ENCODE measurements at places on chromosomes 4 and X.

- no peak for DNase-seq
These were observed 7.2 kb upstream of the MRFAP1 start for GRCh38 chr4:6633091-6633906.

DNA sequence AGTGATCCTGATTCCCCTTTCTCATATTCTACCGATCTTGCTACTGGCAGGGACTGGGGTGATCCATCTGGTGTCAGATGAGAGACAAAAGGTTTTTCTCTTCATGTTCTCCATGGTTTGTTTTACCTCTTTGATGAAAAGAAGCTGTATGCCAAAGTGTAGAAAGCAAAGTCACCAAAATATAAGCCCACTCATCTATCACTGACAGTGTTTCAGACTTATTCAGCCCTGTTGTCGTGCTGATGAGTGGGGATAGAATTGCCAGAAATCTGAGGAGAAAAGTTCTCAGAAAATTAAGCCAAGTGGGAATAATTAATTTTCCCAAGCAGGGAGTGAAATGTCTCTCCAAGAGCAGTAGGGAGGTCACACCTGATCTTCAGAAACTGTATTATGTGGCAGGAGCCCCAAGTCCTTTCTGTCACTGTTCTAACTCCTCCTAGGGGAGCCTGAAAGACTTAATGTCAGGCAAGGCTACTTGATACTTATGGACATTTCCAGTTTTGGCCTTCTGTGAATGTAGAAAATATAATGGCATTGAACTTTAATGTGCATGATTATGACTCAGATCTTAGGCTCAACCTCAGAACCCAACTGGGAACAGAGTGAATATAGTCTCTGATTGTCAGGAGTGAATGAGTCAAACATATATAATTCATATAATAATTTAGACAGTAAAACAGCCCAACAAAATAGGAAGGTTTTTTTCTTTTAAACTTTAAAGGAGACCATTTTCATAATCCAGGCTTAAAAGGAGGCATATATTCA is 298.1 kb downstream of the ANKRD50 start:
- DNase-seq = no peak

DNA sequence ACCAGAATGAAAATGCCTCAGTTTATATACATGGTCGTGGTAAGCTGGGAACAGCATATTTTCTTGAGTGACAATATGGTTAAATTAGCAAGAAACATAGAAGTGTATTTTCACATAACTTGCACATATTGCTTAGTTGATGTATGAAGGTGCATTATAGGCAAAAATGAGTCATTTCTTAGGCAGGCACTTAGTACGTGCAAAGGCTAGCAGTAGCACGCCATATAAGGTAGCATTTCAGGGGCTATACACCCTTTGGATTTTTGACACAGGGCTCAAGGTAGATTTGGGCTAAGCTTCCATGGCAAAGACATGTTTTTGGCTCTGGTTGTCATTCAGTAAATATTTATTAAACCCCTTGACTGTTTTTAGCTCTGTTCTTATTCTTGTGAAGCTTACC is 33.1 kb downstream of the PCDH7 start:
- no peak for DNase-seq

DNA sequence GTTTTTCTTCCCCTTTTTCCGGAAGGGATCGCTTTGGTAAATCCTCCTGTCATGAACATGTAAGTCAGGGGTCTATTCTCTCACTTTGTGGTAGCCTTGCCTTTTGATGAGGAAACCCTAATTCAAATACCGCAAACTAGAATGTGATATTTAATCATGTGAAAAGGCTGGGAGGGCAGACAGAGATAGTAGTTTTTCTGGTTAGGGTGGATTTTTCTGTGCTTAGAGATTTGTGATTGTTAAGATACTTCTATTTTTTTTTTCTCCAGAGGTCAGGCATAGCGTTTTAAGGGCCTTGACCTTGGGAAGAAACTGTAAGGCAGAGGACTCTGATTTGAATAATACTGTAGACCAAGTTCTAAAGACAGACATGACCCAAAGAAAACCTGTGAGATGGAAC is 41.8 kb upstream of the PACRGL start:
- DNase-seq = no peak

- no peak for DNase-seq
These were observed 22.2 kb downstream of the WDR19 start for GRCh38 chr4:39204543-39204942.

GRCh38 chrX:103518571-103518970 is 718 bp downstream of the RAB40A start:
- DNase-seq = no peak

- DNase-seq = no peak
These were observed 3.4 kb downstream of the KIT start for GRCh38 chr4:54661169-54661568.

DNA sequence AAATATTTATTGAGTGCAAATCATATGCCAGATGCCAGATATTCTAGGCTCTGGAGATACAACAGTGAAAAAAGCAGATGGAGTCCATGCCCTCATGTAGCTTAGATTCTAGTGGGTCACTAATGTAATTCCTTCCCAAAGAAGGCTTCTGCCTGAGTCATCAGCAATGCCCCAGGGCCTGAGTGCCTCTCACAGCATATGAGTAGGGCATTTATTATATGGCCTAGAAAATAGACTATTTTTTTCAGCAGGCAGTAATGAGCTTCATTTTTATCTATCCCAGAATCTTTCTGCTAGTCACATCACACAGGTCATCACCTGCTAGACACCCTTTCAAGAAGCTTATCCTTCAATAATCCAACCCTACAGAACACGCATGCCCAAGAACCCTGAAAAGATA is 22.3 kb downstream of the TMEM31 start:
- no peak for DNase-seq

- no peak for DNase-seq
These were observed 96.7 kb downstream of the CORIN start for GRCh38 chr4:47741200-47741599.

DNA sequence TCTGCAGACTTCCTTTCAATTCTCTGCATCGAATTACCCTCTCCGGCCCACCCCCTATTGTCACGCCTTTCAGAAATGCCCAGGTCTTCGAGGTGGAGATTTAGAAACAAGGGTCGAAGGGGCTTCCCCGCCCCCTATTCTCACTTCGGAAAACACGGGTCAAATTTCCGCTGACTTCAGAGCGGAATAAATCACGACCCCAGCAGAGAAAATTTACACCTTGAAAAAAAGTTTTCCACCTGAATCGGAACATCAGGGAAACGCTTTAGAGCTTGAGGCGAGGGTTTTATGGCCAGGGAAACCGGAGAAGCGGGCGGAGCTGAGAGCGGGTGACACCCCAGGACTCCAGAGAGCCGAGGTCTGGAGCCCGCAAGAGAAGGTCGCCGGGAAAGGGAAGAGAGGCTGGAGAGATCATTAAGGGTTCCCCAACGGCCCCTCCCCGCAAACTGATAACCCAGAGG is 1.6 kb downstream of the SHISA3 start:
- DNase-seq = no peak

GRCh38 chrX:20011608-20012007 is 20.7 kb upstream of the BCLAF3 start:
- DNase-seq = no peak

DNA sequence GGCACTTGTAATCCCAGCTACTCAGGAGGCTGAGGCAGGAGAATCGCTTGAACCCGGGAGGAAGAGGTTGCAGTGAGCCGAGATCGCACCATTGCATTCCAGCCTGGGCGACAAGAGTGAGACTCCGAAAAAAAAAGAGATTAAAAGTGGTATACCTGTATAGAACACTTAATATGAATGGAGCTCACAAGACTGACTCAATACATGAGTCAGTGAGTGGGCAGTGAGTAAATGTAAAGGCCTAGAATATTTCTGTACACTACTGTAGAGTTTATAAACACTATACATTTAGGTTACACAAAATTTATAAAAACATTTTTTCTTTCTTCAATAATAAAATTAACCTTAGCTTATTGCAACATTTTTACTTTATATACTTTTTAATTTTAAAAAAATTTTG is 93.8 kb downstream of the CENPC start:
- no peak for DNase-seq

- DNase-seq = no peak
These were observed 1231.3 kb upstream of the PRKX start for GRCh38 chrX:4944767-4945166.

- DNase-seq = no peak
These were observed 5.7 kb downstream of the PLP2 start for GRCh38 chrX:49177338-49177833.

- DNase-seq = no peak
These were observed 103.3 kb upstream of the FAT1 start for GRCh38 chr4:186826846-186827533.

DNA sequence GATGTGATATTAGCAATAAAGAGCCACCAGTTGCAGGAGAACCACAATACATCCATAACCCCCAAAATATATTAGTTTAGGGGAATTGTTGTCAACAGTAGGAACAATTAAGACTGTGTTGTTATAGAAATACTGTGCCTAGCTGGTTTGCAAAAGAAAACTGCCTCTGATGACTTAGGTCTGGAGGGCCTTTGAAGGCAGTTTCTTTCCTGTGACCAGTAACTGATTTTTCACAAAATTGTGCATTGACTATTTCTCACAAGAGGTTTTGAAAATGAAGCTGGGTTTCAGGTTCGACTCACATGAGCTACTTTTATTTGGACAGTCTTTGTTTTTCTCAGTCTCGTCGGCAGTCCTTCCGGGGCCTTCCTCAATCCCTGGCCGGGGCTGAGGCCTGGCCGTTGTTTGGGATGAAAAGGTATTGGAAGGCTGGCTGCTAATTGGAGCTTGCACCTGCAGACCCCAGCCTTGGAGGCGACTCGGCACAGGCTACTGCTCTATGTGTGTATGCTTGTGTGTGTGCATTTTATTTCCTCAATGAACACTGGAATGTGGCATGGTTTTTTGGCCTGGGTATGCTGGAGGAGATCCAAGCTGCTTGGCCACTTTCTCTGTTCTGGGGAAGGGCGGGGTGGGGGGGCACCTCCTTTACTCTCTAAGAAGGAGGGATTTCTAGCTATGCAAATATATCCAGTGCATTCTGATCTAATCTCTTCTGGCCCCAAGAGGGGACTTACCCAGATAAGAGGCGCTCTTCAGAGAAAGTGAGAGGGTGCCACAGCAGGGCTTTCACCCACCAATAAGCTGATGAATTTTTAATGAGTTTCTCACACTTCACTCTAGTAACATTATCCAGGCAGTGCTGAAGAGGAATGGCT is 49.5 kb upstream of the LNX1 start:
- DNase-seq = no peak

- DNase-seq = no peak
These were observed 84.5 kb upstream of the GPM6B start for GRCh38 chrX:13901354-13901753.

DNA sequence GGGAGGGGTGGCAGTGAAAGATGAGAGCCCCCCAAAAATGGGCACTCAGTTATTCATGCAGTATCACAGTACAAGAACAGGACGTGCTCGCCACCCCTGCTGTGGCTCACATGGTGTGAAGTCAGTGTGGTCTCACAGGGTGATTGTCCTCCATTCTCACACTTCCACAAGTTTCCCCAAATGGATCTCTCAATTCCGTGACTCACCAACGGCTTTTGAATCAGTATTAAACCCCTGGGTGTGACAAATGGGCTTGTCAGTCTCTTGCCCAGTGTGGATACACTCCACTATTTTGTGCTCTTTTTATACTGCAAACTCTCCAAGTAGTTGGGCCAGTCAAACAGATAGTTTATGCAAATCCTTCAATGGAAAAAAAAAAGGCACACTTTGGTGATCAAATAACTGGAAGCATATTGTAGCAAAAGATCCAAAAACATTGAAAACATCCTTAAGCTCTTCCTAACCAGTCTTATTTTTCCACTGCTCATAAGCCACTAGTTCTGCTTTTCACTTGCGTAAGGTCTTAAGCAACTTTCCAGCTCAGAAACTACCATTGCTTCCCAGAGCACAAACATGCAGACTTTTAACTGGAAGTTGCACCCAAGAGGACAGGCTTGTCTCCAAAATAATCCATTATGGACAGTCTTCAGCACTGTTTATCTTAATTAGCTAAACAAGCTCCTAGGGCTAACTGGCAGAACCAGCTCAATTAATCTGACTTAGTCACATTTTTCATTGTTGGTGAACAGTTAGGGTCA is 365.7 kb downstream of the PPP3CA start:
- DNase-seq = no peak

DNA sequence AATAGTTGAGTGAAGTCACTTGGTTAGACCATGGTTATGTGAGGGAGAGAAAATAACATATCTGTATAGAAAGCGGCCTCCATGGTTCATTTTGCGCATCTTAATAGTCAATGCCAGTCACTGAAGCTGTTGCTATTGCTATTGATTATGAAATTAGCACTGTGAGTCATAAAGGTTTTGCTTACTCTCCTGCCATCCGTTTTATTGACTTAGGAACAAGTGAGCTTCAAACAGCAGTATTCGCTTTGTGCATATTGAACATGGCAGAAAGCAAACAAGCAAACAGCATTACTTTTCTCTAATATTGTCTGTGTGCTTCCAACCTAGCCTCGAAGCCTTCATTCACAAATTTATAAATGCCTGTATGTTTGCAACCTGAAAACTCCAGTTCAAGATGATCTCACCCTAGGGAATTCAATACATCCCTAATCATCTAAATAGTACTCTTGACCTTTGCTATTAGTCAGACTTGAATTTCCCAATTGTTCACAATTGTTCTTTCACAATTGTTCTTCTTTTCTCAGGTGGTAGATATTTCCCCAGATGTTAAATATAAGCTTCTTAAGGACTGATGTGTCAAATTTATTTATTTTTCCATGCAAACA is 55.9 kb upstream of the GABRA2 start:
- DNase-seq = no peak

DNA sequence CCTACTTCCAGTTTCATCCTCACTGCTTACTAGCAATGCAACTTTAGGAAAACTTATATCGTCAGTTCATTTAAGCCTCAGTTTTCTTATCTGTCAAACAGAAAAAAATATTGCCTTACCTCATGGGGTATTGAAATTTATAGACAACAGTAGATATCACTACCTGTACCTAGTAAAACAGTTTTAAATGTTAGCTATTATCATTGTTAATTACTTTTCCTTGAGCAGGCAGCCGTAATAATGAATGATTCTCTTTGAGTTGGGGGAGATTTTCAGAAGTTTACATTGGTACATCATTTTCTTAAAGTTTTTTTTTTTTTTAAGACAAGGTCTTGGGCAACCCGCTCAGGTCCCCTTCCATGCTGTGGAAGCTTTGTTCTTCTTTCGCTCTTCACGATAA is 71.7 kb upstream of the BMPR1B start:
- DNase-seq = no peak

GRCh38 chr4:110837896-110838450 is 215.1 kb upstream of the PITX2 start:
- no peak for DNase-seq

DNA sequence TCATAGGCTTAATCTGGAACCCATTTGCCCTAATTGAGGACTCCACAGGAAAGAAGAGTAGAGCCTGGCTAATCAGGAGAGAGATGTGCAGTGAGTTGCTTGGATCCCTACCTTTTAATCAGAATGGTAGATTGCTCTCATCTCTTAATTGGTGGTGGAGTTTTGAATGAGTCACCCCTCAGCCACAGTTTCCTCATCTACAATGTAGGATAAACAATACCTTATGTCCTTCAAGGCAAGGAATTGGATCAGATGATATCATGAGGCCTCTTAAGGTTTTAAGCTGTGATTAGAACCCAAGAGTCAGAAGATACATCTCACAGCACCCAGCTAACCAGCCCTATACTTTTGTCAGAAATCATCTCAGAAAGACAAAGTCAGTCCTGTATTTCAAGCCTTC is 39.1 kb downstream of the PDGFRA start:
- DNase-seq = no peak

Measured in activated T-cell treated with anti-CD3 and anti-CD28 coated beads for 4 hours (primary cell).